Kasumi-1 (cell line): ENCODE measurements at places on chromosomes 7 and 10.

- DNase-seq = no peak
Measured at GRCh38 chr7:17130281-17131059, 168.0 kb upstream of the AHR start.

DNA sequence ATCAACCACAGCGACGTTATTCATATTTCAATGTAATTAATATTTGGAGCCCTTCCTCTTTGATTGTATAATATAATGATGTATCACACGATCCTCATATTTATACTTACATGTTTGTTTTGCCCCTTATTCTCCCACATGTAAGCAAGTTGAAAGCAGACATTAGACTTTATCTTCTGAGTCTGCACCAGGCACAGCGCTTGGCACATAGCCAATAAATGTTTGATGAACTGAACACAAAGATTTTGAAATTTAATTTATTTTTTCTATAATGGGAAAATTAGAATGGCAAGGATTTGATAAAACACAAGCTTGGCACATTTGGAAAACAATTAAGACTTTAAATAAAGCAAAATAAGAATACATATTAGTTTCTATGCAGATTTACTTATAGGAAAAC lies 31.6 kb downstream of the ZFAND4 start:
- no peak for DNase-seq

GRCh38 chr7:107446988-107447387 lies 22.9 kb upstream of the GPR22 start:
- DNase-seq = no peak

- DNase-seq = no peak
Measured at GRCh38 chr10:78476156-78476555, 442.5 kb downstream of the RPS24 start.

- DNase-seq = no peak
Measured at GRCh38 chr7:80779456-80779855, 139.4 kb downstream of the SEMA3C start.

DNA sequence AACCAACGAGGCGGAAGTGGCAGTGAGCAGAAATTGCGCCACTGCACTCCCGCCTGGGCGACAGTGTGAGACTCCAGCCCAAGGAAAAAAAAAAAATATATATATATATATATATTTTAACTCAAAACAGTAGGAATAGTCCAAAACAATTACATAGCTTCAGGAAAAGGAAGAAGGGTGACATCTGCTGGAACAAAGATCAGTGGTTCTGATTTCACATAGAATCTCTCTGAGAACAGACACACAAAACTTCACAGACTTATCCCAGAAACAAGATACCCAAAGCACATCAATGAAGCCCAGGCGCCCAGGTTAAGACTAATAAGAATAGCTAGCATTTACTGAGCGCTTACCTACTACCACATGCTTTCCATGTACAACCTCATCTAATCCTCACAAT lies 45.0 kb downstream of the DNMBP start:
- DNase-seq = no peak

- peak; percentile 80 for DNase-seq
Measured at GRCh38 chr10:103659674-103660363, 166.3 kb downstream of the NEURL1 start.

DNA sequence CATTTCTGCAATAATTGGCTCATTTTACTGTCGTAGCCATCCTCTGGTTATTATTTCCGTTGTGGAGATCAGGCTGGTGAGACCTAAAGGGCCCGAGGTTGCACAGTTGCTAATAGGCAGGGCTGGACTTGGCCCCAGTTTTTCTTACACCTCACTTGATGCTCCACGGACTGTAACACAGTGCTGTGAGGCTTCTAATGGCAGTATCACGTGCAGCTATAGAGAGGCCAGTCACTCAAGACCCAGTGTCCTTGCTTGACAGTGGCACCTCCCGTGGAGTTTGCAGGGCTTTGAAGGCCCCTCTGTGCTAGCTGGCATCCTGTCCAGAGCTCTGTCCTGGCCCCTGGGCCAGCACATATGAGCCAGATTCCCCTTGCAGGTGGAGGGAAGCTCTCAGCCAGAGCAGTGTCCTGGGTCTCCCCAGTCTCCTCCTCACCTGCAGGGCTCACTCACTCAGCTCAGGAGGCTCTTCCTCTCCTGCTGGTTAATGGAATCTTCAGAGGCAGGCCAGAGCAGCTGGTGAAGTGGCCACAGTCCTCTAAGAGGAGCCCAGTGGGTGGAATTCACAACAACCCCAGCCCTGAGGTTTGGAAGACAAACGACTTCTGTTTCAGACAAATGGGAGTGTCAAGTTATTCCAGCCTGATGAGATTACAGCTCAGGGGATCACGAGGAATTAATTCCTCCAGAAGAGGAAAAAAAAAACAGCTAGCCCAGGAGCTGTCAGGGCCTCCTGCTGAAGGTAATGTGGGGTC lies 114.2 kb upstream of the FAM180A start:
- DNase-seq = no peak

DNA sequence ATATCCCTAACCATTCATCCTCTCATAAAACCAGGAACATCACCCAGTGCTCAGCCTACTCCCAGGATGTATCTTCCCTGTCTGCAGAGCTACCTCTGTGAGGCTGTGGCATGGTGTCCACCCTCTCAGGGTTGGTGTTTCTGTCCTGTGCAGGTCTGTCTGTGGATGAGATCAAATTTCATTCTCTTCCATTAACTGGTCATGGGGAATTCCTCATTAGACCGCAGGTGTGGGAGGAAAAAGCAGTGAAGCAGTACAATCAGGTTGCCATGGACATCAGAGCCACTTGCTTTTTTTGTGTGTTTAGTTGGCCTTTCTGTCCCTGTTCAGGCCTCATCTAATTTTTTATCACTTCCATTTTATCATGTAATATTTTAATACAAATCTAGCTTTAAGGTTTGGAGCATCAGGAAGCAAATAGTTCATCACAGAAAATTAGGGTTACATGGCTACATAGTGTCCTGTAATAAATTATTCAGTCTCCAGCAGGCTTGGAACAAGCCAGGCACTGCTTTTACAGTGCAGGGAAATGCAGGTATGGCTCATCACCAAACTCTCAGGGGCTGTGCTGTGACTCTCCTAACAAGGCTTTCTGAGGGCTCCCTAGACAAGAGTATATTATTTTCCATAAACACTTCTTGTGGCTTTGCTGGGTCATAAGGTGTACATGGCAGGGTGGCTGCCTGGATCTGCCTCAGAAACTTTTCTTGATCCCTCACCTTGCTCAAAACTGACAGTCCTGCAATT lies 594.9 kb upstream of the IGFBP3 start:
- DNase-seq = no peak

GRCh38 chr7:71618278-71618677 lies 486.3 kb downstream of the GALNT17 start:
- DNase-seq = no peak

DNA sequence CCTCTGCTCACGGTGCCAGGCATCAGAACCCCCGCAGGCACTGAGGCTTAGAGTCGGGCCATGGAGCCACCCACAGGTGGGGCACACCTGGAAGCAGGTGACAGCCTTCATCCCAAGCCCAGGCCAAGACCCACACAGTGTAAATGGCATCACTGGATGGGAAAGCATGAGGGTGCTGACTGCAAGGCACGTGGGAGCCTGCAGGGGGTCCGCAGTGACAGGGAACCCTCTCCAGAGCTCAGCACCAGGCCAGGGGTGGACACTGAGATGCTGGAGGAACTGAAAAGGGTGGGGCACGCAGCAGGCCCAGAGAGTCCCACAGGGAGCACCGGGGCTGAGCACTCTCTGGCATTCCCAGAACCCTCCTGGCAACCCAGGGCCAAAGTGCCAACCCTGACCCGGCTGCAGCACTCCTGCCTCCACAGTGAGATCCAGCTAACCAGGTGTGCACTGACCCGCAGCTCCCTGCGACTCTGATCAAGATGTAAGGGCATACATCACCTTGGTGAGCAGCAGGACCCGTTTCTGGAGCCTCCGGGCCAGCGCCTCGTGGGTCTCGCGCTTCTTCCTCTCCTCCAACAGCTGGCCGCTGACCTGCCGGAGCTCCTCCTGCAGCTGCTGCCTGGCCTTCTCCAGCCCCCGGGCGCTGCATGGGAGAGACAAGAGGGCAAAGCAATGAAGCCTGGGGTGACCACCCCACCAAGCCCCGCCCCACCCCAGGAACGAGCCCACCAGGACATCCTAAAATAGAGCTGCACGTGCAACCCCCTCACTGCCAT lies 163.9 kb downstream of the MAD1L1 start:
- no peak for DNase-seq

GRCh38 chr7:22675917-22676343 lies 51.1 kb upstream of the IL6 start:
- DNase-seq = no peak

- no peak for DNase-seq
Measured at GRCh38 chr7:129385116-129385515, 49.1 kb upstream of the STRIP2 start.

- DNase-seq = no peak
Measured at GRCh38 chr10:27252267-27253000, 11.8 kb upstream of the ACBD5 start.

DNA sequence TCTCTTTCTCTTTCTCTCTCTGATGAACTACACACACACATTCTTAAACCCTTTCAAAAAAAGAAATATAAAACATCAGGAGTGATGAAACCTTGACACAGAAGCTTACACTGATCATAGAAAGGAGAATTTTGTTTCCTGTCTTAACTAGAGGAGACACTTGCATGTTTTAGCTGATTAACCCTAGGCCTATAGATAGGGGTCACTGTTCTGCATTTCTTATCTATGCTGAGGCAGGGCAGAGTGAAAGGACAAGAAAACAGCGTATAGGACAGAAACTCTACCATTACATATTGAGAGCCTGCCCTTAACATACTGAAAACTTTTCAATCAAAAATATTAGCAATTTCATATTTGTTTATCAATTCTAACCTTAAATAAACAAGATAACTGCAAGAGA lies 680.6 kb upstream of the MBL2 start:
- peak; percentile 70 for DNase-seq

DNA sequence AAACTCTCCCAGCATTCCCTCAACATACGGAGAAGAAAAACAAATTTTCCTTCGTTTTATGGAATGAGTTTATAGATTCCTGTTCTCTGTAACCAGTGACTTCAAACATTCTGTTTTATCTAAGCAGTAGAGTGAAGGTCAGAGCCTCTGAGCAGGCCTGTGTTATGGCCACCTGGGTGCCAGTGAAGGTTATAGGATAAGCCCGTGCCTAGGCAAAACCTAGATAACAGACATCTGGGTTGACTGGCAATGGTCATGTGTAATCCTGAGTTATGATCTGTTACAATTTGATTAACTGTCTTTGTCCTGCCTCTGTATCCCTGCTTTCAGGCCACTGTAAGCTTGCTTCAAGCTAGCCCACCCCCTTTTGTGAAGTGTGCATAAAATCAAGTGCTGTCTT lies 8.3 kb downstream of the LSM5 start:
- DNase-seq = no peak

GRCh38 chr7:69603351-69603750 lies 5.1 kb downstream of the AUTS2 start:
- DNase-seq = no peak

DNA sequence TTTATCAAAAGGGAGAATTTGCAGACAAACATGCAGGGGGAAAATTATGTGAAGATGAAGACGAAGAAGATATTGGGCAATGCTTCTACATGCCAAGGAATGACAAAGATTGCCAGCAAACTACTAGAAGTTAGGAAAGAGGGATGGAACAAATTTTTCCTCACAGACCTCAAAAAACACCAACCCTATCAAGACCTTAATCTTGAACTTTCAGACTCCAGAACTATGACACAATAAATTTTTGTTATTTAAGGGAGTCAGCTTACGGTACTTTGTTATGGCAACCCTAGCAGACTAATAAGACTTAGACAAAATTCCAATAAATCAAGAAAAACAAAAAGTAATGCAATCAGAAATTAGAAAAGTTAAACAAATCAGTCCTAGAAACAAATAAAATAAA lies 280.0 kb upstream of the GNAI1 start:
- DNase-seq = no peak

GRCh38 chr7:35437619-35438275 lies 183.8 kb upstream of the TBX20 start:
- DNase-seq = no peak

DNA sequence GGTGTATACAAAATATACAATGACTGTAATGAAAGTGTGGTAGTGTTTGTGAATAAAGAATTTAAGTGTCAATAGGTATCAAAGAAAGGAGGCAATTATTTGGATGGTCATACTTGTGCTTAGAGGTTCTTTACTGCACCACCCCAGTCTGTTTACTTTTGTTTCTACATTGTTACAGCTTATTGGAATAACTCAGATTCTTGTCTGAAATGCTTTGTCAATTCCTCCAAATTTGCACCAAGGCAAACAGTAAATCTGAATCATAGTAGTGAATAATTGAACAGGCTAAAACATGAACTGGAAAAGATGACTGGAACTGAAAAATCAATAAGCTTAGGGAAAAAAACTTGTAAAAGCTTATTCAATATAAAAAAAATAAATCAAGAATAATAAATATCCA lies 319.2 kb downstream of the EXOC4 start:
- DNase-seq = no peak

GRCh38 chr10:123301077-123301857 lies 147.1 kb downstream of the BUB3 start:
- DNase-seq = no peak

GRCh38 chr7:108263425-108263824 lies 133.3 kb upstream of the LAMB4 start:
- DNase-seq = no peak

DNA sequence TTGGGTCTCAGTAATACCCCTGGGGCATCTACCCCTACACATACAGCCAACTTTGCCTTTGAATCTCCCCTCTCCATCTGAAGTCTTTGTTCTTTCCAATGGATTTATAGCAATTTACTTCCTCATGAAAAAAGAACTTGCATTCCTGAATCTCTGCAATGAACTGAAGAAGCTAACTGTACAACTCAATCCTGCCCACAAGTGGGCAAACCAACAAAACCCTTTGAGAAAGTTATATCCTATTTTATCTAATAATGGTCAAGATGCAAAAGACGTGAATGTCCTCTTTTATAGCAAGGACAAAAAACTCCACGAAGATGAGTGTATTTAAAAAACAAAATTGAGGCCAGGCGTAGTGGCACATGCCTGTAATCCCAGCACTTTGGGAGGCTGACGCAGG lies 991.3 kb downstream of the LRMDA start:
- DNase-seq = no peak

GRCh38 chr7:30117896-30118295 lies 16.9 kb upstream of the MTURN start:
- DNase-seq = no peak

DNA sequence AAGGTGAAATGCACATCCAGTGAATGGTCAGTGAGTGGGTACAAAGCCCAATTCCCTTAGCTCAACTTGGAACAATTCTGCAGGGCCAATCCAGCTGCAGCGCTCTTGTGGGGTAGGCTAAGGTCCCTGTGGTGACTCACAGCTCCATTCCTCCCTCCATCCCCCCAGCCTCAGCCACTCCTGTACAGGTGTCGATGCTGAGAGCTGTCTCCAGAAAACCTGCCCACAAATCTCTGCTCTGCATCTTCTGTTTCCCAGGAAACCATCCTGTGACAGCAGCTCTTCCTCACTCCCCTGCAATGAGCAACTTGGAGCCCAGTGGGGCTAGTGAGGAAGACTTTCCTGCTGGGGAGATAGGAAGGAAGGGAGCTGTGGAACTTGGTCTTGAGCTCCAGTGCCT lies 244.7 kb upstream of the GPR26 start:
- no peak for DNase-seq
